ENCODE measurements at places on chromosomes 4 and X.

DNA sequence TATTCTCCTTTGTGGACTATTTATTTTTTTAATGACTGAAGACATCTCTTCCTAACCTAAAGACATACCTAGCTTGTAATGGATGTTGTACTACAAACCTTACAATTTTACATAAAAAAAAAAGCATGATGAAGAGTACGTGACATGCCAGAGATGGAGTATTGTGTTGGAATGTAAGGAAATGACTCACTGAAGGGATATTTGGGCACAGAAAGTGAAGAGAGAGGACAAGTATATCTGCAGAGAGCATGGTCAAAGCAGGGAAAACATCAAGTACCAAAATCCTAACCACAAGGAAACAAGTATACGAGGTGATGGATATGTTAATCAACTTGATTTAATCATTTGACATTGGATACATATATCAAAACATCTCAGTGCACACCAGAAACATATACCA lies 1051.4 kb upstream of the PRKX start:
- DNase-seq, result no peak

- no peak for DNase-seq
Observed at GRCh38 chrX:153405426-153405825, 4.3 kb upstream of the PNMA6E start.

GRCh38 chr4:142846729-142847596 lies 862 bp upstream of the INPP4B start:
- peak; percentile 66 for DNase-seq

- DNase-seq, result no peak
Observed at GRCh38 chr4:46444318-46445000, 54.5 kb upstream of the GABRA2 start.

- peak; percentile 34 for DNase-seq
Observed at GRCh38 chrX:51802917-51803688, 59.9 kb downstream of the GSPT2 start.

GRCh38 chr4:110245577-110245976 lies 47.2 kb upstream of the ELOVL6 start:
- no peak for DNase-seq

Measured in stimulated activated CD4-positive, alpha-beta T cell treated with anti-CD3 and anti-CD28 coated beads, Interleukin-12 subunit alpha, Interleukin-12 subunit beta, amount 100 ng/mL, for 4 hours (primary cell).